ENCODE measurements at places on chromosomes 11 and 22.

- H3K27me3 ChIP-seq, result no peaks in the 10 kb centered on the region
- H3K36me3 ChIP-seq, result no peaks in the 10 kb centered on the region
- H3K27ac ChIP-seq, result no peak overlapping the region
- peak; percentile 54 for DNase-seq
Observed at GRCh38 chr11:110883256-110883655, 171.0 kb upstream of the ARHGAP20 start.

- DNase-seq, result no peak
- H3K4me1 ChIP-seq, result no peaks in the 10 kb centered on the region
- H3K36me3 ChIP-seq, result no peaks in the 10 kb centered on the region
Observed at GRCh38 chr11:81301166-81301830, 1432.4 kb downstream of the FAM181B start.

DNA sequence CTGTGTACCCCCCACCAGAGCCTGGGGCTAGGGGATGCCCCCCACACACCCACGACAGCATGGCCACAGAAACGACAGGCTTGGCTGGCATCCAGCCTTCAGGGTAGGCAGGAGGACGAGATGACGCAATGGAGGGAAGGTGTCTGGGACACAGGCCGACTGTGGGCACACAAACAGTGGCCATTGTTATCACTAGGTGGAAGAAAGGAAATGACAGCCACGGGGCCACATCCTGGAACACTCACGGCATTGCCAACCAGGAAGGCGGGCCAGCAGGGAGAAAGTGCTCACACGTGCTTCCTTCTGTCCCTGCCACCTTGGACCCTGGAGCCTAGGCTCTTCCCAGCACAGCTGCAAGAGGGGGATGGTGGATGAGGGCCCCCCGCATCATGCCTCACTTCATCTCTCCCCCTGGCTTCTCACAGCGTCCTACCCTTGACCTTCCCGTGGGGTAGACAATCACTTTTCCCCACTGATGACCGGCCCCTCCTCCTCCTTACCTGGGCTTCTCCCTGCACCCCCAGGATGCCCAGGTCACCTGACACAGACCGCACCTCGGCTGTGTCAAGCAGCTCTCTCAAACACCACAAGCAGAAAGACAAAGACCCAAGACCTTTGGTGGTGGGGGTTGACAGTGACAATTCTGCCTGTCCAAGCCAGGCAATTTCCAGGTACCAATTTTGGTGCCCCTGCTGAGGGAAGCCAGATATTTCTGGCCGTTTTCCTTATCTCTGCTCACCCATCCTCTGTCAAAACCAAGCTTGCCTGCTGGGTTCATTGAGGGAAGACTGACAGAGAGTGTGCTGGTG is 8.6 kb downstream of the PLA2G6 start:
- H3K4me3 ChIP-seq, result no peak overlapping the region
- H3K27ac ChIP-seq, result peak overlapping the region; percentile 5
- no peaks in the 10 kb centered on the region for H3K27me3 ChIP-seq
- H3K4me1 ChIP-seq, result peaks cover 12% of the 10 kb centered on the region
- H3K36me3 ChIP-seq, result no peaks in the 10 kb centered on the region

DNA sequence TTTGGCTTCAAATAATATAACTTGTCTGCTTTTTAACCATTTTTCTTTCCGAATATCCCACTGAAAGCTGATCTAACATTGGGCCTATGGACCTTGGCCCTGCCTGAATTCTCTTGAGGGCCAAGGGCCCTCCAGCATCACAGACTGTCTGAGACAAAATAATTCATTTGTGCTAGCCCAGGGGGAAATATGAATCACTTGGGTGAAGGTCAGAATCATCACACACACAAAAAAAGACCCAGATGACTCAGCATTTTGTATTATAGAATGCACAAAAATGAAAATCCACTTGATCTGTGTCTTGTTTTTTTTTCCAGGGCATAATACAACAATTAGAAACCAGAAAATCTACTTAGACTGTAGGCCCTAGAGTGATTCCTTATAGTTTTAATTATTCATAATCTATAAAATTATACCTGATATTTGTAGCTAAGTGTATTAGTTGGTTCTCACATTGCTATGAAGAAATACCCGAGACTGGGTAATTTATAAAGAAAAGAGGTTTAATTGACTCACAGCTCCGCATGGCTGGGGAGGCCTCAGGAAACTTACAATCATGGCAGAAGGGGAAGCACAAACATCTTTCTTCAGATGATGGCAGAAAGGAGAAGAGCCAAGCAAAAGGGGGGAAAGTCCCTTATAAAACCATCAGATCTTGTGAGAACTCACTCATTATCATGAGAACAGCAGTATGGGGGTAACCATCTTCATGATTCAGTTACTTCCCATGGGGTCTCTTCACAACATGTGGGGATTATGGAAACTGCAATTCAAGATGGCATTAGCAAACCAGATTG is 15.6 kb upstream of the RDX start:
- H3K4me1 ChIP-seq, result no peaks in the 10 kb centered on the region
- no peak overlapping the region for H3K4me3 ChIP-seq
- H3K27ac ChIP-seq, result no peak overlapping the region
- H3K27me3 ChIP-seq, result no peaks in the 10 kb centered on the region

DNA sequence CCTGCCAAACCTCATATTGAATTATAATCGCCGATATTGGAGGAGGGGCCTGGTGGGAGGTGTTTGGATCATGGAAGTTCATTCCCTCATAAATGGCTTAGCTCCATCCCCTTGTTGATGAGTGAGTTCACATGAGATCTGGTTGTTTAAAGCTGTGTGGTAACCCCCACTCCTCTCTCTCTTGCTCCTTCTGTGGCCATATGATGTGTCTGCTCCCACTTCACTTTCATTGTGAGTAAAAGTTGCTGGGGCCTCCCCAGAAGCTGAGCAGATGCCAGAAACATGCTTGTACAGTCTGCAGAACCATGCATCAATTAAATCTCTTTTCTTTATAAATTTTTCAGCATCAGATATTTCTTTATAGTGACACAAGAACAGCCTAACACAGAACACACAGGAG is 929.0 kb upstream of the FAT3 start:
- H3K36me3 ChIP-seq, result no peaks in the 10 kb centered on the region
- no peak for DNase-seq
- H3K27ac ChIP-seq, result no peak overlapping the region
- H3K4me3 ChIP-seq, result no peak overlapping the region
- H3K4me1 ChIP-seq, result no peaks in the 10 kb centered on the region

DNA sequence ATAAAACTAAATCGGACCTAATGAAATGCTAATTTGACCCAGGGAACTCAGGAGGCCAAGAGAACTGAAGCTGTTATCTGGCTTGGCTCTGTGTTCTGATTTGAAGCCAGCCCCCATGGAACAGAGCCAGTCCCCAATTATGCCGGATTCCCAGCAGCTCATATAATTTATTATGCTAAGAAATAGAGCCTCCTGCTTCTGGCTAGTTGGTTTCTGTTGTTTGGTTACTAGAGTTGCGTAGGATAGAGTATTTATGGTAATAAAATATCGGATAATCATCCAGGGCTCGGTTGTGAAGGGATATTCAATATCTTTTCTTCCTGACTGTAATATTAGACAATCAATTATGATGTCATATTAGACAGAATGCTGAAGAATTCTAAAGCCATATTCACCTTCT is 120.4 kb upstream of the TTC12 start:
- H3K4me3 ChIP-seq, result no peak overlapping the region
- peak; percentile 85 for DNase-seq
- peak overlapping the region; percentile 10 for H3K27ac ChIP-seq

- H3K27ac ChIP-seq, result no peak overlapping the region
- no peaks in the 10 kb centered on the region for H3K27me3 ChIP-seq
- H3K4me3 ChIP-seq, result no peak overlapping the region
- H3K4me1 ChIP-seq, result peaks cover 6% of the 10 kb centered on the region
- H3K36me3 ChIP-seq, result no peaks in the 10 kb centered on the region
Observed at GRCh38 chr11:2576111-2576510, 123.7 kb downstream of the KCNQ1OT1 start.

DNA sequence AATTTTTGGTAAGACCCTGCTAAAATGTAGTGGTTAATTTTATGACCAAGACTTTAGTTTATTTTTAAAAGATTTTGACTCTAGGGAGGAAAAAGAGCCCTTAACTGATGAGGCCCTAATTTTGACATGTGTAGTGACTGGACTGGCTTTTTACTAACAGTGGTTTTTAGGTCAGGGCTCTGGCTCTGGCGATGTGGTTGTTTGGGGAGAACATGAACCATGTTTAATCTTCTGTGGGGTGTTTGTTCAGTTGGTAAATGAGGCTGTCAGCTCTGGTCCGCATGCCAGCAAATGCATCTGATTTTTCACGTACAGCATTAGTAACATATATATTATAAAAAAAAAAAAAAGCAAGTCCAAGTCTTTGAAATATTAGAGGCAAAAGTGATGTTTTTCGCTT is 104.3 kb downstream of the EXT2 start:
- no peak overlapping the region for H3K27ac ChIP-seq
- no peak for DNase-seq
- no peaks in the 10 kb centered on the region for H3K4me1 ChIP-seq
- H3K4me3 ChIP-seq, result no peak overlapping the region

GRCh38 chr11:12281571-12282478 is 95.5 kb upstream of the PARVA start:
- no peak overlapping the region for H3K4me3 ChIP-seq
- H3K27ac ChIP-seq, result no peak overlapping the region
- H3K36me3 ChIP-seq, result no peaks in the 10 kb centered on the region
- H3K4me1 ChIP-seq, result peaks cover 13% of the 10 kb centered on the region
- DNase-seq, result peak; percentile 86
- no peaks in the 10 kb centered on the region for H3K27me3 ChIP-seq

- no peak overlapping the region for H3K4me3 ChIP-seq
- no peak overlapping the region for H3K27ac ChIP-seq
- H3K4me1 ChIP-seq, result no peaks in the 10 kb centered on the region
- peak; percentile 80 for DNase-seq
- H3K36me3 ChIP-seq, result no peaks in the 10 kb centered on the region
Observed at GRCh38 chr22:30754971-30755758, 60.5 kb downstream of the OSBP2 start.

DNA sequence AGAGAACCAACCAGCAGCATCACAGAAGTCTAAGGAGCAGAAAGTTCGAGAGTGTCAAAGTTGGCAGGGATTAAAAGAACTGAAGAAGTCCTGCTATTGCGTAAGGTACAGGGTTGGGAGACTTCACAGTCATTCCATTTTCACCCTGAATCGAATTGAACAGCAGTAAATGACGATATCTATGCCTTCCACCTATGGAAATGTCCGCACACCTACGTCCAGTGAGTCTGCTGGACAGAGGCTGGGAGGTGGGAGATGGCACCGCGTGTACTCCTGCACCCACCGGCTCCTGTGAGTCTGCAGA is 116.7 kb downstream of the MICAL3 start:
- H3K4me3 ChIP-seq, result no peak overlapping the region
- H3K27me3 ChIP-seq, result no peaks in the 10 kb centered on the region
- H3K36me3 ChIP-seq, result peaks cover 13% of the 10 kb centered on the region
- H3K4me1 ChIP-seq, result peaks cover 9% of the 10 kb centered on the region
- H3K27ac ChIP-seq, result peak overlapping the region; percentile 62

- H3K4me1 ChIP-seq, result no peaks in the 10 kb centered on the region
- H3K27me3 ChIP-seq, result peaks cover 2% of the 10 kb centered on the region
- no peak for DNase-seq
Observed at GRCh38 chr22:36734171-36735058, 30.9 kb upstream of the CACNG2 start.

- H3K36me3 ChIP-seq, result no peaks in the 10 kb centered on the region
- no peak overlapping the region for H3K27ac ChIP-seq
- peak; percentile 18 for DNase-seq
- no peak overlapping the region for H3K4me3 ChIP-seq
- peaks cover 5% of the 10 kb centered on the region for H3K27me3 ChIP-seq
- no peaks in the 10 kb centered on the region for H3K4me1 ChIP-seq
Observed at GRCh38 chr22:22450343-22450839, 58.2 kb downstream of the ZNF280B start.

GRCh38 chr22:31090217-31091085 is 9.3 kb downstream of the SMTN start:
- no peak overlapping the region for H3K4me3 ChIP-seq
- H3K4me1 ChIP-seq, result peaks cover 4% of the 10 kb centered on the region
- H3K27me3 ChIP-seq, result no peaks in the 10 kb centered on the region
- DNase-seq, result no peak
- no peak overlapping the region for H3K27ac ChIP-seq

- H3K4me3 ChIP-seq, result no peak overlapping the region
- H3K27ac ChIP-seq, result peak overlapping the region; percentile 7
- H3K27me3 ChIP-seq, result no peaks in the 10 kb centered on the region
- no peak for DNase-seq
- peaks cover 31% of the 10 kb centered on the region for H3K36me3 ChIP-seq
Observed at GRCh38 chr22:42884616-42885375, 27.7 kb upstream of the ARFGAP3 start.

DNA sequence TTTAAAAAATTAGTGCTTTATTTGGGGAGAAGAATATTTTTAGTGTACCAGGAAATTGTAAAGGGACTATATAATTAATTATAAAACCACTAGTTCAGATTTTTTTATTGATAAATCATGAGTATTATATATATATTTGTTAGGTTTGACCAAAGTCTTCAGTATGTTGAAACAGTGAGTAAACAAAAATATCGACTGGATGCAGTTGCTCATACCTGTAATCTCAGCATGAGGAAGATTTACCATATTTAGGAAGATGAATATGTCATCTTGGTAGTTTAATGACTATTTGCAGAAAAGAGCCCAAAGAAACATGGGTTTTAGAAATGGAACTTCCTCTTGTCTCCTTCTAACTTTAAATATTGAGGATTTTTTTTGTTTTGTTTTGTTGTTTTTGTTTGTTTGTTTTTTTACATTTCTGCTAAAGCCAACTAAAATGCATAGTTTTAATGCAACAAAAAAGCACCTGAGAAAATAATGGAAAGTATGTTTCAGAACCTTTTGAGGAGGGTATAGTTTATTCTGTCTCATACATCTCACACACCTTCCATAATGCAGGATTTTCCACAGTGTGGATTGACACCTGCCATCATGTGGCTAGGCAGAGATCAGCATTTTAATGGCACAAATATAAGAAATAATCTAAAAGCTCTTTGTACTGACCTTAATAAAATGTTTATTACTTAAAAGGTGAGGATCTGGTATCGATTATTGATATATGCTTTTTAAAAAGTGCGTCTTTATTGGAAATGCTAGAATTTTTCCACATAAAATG is 114.3 kb downstream of the ARHGAP42 start:
- no peak for DNase-seq
- H3K4me3 ChIP-seq, result no peak overlapping the region
- no peaks in the 10 kb centered on the region for H3K36me3 ChIP-seq
- H3K27me3 ChIP-seq, result no peaks in the 10 kb centered on the region

- no peak for DNase-seq
- H3K4me3 ChIP-seq, result no peak overlapping the region
- H3K27ac ChIP-seq, result no peak overlapping the region
- peaks cover 9% of the 10 kb centered on the region for H3K4me1 ChIP-seq
- H3K27me3 ChIP-seq, result no peaks in the 10 kb centered on the region
Observed at GRCh38 chr11:134250675-134251074, 2.5 kb downstream of the THYN1 start.

Measured in lung (tissue), 17 donors.